ENCODE measurements at places on chromosomes 1 and 21.

DNA sequence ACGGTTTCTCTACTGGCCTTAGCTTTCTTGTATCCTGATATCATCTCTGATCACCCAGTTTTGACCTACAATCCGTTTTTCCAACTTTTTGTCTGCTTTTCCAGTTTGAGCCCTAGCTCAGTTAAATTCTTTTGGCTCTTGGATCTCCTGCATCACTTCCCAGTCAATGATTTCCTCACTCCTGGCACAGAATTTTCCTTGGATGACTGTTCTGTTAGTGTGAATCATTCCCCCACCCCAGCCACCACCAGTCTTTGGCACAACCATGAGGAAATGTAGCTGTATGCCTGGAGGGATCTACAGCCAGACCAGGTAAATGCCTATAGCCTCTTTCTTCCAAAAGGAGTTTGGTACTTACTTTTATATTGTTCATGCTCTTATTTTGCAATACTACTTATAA is 187.2 kb upstream of the PTGFR start:
- DNase-seq: no peak

DNA sequence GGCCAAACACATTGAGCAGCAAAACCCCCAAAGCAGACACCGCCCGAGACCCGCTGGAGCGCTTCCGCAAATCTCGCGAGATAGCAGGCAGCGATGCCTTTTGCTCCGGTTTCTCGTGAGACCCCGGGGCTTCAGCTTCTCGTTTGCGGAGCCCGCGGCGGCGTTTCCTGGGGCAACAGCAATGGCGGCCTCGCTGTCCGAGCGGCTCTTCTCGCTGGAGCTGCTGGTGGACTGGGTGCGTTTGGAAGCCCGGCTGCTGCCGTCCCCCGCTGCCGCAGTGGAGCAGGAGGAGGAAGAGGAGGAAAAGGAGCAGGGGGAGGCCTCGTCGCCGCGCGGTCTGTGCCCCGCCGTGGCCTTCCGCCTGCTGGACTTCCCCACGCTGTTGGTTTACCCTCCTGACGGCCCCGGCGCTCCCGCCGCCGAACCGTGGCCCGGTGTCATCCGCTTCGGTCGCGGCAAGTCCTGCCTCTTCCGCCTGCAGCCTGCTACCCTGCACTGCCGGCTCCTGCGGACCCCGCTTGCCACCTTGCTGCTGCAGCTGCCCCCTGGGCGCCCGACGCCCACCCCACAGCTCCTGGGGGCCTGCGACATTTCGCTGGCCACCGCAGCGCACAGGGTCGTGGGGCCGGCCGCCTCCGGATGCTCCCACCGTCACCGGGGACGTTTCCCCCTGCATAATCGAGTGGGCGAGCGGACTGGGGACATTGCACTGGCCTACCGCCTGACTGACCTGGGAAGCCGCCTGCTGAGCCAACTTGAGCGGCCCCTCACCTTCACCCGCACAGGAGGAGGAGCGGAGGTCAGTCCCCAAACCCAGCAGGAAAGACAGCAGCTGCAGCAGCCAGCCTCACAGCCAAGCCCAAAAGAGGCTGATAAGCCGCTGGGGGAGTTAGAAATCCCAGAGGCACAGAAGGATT is at the start of gene MAP10:
Gene MAP10, plus strand, starts transcription at position 148 of the 917 bp plus-strand sequence. Its CDS starts 34 bp downstream, at position 182.
- DNase-seq: peak; percentile 52

GRCh38 chr1:23657659-23658275 is 33.8 kb upstream of the RPL11 start:
- no peak for DNase-seq

DNA sequence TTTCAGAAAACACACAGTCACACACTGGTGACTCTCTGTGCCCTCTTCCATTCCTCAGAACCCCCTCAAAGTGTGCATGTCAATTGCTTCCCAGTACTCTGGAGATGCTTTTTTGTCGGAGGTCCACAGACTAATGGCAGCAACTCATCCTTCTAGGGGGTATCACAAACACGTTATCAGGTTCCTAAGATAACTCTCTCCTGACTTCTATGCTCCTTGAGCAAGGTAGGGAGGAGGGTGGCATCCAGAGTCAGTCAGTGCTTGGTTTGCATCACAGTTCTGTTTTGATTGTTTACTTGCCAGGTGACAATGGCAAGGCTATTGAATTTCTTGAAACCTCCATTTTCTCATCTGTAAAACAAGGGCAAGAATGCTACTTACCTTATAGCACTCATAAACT is 39.4 kb upstream of the DYNLT5 start:
- no peak for DNase-seq

DNA sequence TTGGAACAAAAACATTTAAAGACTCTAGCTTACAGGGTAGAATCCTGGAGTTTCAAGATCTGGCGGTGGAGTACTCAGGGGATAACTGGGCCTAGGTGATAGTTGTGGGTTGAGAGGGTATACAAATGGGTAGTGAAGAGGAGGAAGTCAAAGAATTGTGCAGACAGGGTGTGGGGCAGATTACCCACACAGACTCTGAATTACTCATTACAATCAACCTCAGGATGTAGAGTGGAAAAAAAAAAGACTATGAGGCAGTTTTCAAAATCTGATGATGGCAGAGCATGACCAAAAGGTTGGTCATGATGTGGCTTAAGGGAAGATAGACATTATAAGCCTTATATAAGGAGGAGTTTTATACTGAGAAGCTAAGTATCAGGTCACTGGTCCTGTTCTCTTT is 44.1 kb upstream of the GLIS1 start:
- DNase-seq: no peak

DNA sequence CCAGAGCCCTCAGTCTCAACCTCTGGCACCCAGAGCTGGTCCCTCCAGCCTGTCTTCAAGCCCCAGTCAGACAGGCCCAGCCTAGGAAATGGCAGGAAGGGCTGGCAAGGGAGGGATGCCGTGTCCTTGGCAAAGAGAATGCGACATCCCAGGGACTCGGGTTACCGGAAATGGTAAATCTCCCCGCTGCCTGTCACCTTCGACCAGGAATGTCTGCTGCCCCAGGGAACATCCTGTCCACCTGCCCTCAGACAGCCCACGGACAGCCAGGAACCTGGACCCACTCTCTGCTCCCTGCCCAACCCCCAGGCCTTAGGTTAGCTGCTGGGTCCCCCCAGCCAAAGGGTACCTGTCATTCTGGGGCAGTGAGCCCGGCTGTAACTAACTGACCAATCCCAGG is 23.9 kb downstream of the HSPG2 start:
- DNase-seq: no peak

- no peak for DNase-seq
Measured at GRCh38 chr1:62800281-62800680, 16.3 kb downstream of the ATG4C start.
